ENCODE measurements at places on chromosomes 1 and 21. TPM values are rescaled to one million over a fixed set of nuclear protein-coding genes. Genes with fewer than 3 reads are reported as not detected.

GRCh38 chr1:20493309-20493708 is 7.3 kb upstream of the CAMK2N1 start:
- DNase-seq, result no peak

The SARS1 gene
- total RNA-seq, result 235 TPM

GRCh38 chr1:227320476-227320875 is 2.2 kb upstream of the CDC42BPA start:
- no peak for DNase-seq

The LCA5L gene
- 0.97 TPM for total RNA-seq

The VPS26C gene
- 63.0 TPM for total RNA-seq

DNA sequence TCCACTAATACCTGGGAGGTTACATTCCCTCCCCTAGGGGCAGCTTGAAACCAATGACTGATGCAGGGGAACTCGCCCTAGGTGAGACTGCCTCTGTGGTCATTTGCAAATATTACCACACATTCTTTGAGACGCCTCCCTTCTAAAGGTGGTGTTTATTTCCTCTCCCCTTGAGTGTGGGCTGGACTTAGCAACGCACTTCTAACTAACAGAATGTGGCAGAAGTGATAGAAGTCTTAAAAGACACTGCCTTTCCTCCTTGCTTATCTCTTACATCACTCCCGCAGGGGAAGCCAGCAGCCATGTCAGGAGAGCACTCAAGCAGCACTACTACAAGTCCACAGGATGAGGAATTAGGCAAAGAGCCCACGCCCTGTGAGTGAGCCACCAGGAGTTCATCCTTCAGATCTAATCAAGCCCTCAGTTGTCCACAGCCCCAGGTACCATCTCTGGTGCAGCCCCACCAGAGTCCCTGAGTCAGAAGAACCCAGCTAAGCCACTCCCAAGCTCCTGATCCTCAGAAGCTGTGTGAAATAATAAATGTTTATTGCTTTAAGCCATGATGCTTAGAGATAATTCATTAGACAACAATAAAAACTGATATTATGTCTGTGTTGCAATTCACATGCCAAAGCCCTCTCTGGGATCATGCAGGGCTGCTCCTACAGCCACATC is 14.8 kb upstream of the MATN1 start:
- no peak for DNase-seq

The HES3 gene
- total RNA-seq, result not detected

GRCh38 chr1:37701051-37701450 is 8.7 kb downstream of the CDCA8 start:
- DNase-seq, result no peak

DNA sequence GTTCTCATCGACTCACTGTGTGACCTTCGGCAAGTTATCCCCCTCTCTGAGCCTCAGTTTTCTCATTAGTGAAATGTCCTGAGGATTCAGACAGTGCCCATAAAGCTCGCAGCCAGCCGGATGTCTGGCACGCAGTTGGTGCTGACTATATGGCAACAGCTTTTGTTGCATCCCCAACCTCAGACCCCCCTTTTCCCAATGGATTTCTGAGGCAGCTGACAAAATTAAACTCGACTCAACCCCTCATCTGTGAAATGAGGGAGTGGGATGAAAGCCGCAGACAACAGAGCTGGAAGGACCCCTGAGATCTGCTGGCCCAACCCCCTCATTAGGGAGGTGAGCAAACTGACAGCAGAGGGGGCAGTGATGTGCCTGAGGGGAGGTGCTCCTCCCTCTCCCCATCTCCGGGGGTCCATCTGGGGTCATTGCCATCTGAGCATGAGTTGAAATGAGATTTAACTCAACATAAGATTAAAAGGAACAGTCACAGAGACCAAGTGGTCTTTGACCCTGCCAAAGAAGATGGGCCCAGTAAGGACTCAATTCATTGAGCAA is 40.4 kb downstream of the NKAIN1 start:
- no peak for DNase-seq

GRCh38 chr1:180268556-180269075 is 38.6 kb downstream of the LHX4 start:
- DNase-seq, result no peak

- peak; percentile 72 for DNase-seq
These were observed 276.0 kb downstream of the TM2D1 start for GRCh38 chr1:61448914-61449313.

DNA sequence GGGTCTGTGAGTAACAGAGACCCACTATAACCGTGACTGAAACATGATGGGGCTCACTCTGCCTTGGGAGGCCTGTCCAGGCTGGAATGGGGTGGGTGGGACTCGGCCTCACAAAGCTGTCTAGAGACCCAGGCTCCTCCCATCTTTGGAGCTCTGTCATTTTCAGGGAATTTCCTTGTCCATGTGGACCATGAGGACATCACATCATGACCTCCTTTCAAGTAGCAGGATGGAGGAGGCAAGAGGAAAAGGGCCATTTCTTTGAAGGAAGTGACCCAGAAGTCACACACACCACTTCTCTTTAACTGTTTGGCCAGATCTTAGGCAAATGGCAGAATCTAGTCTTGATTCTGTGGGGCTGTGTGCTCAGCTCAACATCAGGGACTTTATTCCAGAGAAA is 79.9 kb downstream of the CNIH3 start:
- no peak for DNase-seq

The CSMD2 gene
- total RNA-seq, result 3.0 TPM

DNA sequence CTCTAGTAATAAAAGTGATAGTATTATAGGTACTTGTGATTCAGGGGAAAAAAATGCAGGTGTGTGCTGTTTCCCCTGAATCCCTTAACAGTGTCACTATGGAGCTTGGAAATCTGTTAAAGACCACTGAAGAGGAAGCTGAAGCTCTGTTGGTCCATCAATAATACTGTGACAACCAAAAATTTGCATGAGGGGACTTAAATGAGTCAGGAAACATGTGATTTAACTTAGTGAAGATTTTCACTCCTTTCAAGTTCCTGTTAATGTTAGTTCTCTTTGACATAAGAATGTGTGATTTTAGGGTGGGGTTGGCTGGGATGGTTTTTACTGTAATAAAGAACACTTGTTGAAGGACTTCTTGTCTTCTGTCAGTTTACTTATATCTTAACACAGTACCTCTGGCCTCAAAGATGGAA is 32.0 kb downstream of the VANGL2 start:
- no peak for DNase-seq

The MTMR11 gene
- 7.8 TPM for total RNA-seq

- peak; percentile 62 for DNase-seq
These were observed 18.8 kb downstream of the ADGRB2 start for GRCh38 chr1:31745096-31745945.

The CLEC20A gene
- total RNA-seq, result not detected

DNA sequence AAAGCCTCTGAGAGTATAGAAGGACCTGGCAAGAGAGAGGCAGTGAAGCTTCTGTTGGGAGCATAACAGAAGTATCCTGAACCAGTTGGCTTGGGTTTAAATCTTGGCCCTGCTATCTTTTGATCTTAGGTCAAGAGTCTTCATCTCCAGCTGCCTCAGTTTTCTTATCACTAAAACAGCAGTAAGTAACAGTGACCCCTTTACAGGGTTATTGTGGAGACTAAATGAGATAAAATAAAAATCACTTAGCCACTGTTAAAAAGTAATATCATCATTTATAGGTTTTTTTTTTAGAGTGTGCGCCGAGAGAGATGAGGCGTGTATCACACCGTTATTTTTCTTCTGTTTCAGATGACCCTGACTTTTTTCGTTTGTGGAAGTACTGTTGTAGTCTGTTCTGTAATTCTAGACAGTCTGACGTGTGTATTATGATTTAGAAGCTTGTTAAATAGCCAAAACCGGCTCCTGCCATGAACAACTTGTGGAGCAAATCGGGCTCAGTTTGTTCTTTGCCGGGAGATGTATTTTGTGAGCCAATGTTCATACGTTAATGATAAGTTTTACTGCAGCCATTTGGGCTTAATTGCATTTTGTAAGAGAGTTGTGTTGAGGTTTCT is 1.1 kb downstream of the THRAP3 start:
- peak; percentile 47 for DNase-seq

The CFHR2 gene
- total RNA-seq, result not detected

The REN gene
- total RNA-seq, result 4.3 TPM

The LDLRAD1 gene
- total RNA-seq, result not detected

- peak; percentile 75 for DNase-seq
These were observed 110.1 kb downstream of the VPS13D start for GRCh38 chr1:12339811-12340543.

DNA sequence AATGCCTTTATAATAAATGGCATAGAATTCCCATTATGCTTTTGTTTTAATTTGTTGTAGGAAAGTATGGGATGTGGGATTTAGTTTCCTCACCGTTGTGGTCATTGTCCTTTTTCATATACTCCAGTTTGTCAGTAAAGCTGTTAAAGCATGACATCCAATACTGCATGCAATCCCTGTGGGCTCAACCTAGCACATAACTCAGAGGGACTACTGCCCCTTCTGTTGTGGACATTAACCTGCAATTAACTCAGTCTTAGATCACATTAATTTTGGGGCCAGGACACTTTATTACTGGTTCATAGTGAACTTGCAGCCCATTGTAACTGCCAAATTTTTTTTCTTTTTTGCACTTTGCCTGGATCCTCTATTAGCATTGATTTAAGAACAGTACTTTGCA is 112.5 kb downstream of the DNM3 start:
- DNase-seq, result no peak

GRCh38 chr1:154729031-154729442 is 121.1 kb upstream of the ADAR start:
- DNase-seq, result peak; percentile 38

DNA sequence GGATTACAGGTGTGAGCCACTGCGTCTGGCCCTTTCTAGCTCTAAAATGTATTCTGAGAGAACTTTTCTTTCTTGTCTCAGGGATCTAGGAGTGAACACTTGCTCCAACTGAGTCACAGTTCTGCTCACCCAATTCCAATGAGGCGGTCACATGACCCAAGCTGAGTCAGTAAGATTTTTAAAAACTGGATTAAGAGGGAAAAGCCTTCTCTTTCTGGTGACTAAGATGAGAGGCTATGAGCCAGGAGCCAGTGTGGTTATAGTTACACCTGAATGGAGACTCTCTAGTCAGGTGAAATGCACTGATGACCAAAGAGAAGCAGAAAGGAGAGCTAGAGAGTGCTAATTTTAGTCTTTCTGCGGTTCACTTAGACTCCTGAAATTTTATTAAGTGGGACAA is 9.5 kb upstream of the DEPDC1 start:
- DNase-seq, result no peak

The MX2 gene
- 0.97 TPM for total RNA-seq

DNA sequence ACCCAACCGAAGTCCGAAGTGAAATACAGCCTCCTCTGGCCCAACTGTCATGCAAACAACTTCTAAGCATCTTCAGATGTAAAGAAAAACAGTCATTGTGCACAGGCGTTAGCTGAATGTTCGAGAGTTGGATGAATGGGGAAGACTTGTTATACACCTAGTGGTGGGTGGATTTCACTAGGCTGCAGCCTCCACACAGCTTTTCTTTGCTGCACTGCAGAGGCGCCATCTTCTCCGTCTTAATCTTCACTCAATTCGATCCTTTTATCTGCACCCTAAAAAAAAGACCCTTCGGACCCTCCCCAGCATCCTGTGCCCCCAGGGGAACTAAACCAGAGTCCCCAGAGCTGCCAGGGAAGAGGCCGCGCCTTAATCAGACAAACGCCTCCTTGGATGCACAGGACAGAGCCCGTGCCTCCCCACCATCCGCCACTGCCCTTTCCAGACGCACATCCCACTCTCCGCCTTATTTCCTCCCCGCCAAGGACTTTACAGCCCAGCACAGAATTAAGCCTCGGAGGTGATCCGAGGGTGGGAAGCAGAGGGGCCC is 1.4 kb downstream of the APP start:
- DNase-seq, result peak; percentile 78

DNA sequence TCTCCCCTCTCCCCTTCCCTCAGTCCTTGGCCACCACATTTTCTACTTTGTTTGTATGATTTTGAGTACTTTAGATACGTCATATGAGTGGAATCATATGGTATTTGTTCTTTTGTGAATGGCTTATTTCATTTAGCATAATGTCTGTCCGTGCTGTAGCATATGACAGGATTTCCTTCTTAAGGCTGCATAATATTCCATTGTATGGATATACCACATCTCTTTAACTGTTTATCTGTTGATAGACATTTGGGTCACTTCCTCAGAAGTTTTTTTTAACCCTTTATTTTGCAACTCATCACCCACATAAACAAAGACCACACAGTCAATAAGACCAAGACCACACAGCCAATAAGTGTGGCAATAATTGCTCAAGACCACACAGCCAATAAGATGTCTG is 24.9 kb downstream of the FAM163A start:
- no peak for DNase-seq

DNA sequence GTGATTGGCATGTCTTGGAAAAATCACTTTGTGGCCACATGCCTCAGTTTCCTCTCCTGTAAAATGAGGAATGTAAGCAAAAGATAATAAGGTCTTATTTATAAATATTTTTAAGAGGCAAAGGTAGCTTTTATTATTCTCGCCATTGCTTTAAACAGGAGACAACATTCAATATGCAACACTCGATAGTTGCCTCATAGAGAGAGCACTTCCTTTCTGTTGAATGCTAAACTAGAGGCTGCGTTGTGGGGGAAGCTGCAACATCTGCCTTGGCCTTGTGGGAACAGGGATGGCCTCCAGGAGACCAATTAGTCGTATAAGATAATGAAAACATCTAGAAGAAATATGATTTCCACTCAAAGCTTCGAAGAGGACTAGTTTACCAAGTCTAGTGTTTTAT is 3.5 kb downstream of the OSCP1 start:
- DNase-seq, result no peak

- peak; percentile 38 for DNase-seq
These were observed 587.3 kb downstream of the PTPRC start for GRCh38 chr1:199226163-199226562.

The KLHDC7A gene
- not detected for total RNA-seq

- DNase-seq, result peak; percentile 13
These were observed 490.8 kb upstream of the ADGRL4 start for GRCh38 chr1:79497193-79497773.

- no peak for DNase-seq
These were observed at the start of gene SMPDL3B for GRCh38 chr1:27934818-27935549. Gene SMPDL3B, plus strand, starts transcription at chr1:27935000. Its CDS starts 184 bp downstream, at chr1:27935184.

DNA sequence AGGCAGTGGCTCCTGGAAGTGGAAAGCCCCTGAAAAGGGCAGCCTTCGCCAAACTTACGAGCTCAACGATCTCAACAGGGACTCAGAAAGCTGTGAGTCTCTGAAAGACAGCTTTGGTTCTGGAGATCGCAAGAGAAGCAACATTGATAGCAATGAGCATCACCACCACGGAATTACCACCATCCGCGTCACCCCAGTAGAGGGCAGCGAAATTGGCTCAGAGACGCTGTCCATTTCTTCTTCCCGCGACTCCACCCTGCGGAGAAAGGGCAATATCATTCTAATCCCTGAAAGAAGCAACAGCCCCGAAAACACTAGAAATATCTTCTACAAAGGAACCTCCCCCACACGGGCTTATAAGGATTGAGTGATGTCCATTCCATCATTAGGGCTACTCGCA is 42.4 kb downstream of the PLPPR4 start:
- DNase-seq, result no peak

DNA sequence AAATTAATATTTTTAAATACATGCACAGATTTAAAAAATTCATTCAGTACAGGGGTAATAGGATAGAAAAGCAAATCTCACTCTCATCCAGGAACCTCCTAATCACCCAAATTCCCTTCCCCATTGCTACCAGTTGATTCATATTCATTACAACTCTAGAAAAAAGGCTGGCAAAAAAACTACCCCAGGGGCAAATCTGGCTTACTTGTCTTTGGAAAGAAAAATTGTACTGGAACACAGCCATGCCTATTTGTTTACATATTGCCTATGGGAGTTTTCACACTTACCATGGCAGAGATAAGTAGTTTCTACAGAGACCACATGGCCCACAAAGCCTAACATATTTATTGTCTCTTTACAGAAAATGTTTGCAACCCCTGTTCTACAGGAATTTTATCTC is 8.9 kb upstream of the RBM34 start:
- no peak for DNase-seq

The GBP3 gene
- total RNA-seq, result 24.8 TPM
